ENCODE measurements at places on chromosomes 3 and 15.

DNA sequence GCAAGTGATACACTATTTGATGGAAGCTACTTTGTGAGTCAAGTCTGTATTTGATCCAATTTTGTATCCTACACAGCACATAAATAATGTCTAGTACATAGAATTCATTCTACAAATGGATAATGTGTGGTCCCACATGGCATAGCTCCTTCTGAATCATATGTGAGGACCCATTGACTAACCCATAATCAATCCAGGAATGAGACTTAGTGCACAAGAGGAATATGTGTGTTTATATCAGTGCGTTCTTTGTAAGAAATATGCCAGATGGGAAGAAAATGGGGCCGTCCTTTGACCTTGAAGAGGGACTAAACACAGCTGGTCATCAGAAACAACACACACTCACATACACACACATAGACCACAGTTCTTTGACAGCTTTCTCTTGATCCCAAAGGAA, 282.7 kb upstream of the SEMA6D start:
- no peak for DNase-seq

DNA sequence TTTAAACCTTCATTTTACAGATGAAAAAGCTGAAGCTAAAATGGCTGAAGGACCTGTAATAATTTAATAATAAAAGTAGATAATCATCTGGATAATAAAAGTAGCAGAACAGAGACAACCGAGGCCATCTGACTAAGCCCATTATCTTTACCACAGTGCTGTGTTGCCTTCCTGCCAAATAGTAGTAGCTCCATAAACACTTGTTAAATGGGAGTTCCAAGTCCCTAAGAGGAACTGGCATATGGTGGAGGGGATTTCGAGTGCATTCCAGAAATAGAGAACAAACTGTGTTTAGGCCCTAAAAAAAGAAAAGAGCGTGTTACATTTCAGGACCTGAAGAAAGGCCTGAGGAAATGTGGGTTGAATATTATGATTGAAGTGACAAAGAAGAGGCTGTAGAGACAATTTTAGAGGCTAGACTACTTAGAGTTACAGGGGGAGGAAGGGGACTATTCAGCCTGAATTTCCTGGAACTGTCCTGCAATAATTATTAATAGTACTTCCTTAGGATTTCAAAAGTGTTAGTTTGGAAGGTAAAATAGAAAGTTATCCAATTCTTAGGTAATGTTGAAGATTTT, 424.3 kb downstream of the ROBO2 start:
- no peak for DNase-seq

DNA sequence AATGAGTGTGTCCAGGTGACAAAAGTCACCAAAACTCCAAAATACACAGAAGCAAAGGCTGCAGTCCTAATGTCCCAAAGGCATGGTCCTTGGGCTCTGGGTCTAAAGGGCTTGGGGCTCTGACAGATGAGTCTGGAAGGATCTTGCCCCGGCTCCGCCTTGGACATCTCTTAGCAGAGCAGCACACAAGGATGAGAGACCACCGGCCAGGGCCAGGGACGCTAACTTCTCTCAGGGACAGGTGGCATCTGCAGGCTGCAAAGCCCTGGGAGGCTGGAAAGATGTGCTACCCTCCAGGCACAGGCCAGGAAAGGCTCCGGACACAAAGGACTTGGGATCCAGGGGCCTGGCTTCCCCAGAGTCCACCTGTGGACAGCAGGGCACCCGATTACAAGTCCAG, 14.1 kb upstream of the SHISA5 start:
- no peak for DNase-seq

DNA sequence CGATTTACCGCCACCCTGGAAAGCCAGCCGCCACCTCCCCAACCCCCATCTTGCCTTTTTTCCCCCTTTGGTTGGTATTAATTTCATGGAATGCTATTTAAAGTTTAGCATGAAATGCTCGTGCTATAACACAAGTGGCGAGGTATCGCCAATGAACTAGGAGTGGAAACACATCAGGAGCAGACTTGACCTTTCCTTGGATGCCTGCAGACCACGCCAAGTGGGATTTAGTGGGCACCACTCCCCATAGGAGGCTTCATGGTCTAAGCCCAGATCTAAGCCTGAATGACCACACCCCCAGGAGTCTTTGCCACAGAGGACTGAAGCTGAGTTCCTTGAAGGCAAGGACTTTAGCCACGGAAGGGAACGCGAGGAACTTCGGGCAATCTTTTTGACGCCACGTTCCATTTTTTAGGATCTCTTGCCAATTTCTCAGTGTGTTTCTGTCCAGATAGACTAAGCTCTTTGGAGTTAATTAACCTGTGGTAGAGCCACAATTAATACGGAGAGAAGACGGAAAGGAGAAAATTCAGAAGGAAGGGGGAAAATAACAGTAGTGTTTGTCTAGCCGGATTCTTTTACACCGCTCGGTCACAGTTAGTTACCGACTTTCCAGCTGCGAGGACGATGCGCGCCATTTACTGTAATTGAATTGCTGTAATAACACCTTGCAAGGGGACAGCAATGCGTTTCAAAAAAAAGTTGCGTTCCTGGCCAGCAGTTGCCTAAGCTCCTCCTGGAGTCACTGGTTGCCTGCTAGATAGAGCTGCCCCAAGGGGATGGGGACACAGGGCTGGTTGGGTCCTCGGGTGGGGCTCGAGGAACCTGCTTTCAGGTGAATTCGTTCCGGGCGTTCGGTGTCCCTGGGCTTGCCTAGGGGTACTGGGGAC, 37.1 kb downstream of the NR2F2 start:
- DNase-seq = no peak

GRCh38 chr3:104521606-104522336, 844.9 kb upstream of the ALCAM start:
- DNase-seq = no peak

DNA sequence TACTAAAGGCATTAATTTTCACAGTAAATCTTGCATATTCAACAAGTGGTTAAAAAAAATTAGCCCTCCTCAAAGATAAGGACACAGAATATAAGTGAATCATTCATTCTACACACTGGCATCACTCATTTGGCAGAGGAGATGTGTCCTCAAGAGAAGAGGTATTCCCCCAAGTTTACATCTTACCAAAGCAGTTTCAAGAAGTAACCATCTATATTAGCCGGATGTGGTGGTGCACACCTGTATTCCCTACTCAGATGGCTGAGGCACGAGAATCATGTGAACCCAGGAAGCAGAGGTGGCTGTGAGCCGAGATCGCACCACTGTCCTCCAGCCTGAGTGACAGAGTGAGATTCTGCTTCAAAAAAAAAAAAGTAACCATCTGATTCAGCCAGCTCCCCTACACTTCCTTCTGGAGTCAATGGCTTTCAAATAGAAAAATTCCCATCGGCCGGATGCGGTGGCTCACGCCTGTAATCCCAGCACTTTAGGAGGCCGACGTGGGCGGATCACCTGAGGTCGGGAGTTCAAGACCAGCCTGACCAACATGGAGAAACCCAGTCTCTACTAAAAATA, 15.4 kb downstream of the RAF1 start:
- DNase-seq = no peak

- no peak for DNase-seq
Observed at GRCh38 chr3:52917044-52917443, 19.7 kb upstream of the STIMATE start.

GRCh38 chr3:102896851-102897621, 462.2 kb downstream of the ZPLD1 start:
- no peak for DNase-seq

DNA sequence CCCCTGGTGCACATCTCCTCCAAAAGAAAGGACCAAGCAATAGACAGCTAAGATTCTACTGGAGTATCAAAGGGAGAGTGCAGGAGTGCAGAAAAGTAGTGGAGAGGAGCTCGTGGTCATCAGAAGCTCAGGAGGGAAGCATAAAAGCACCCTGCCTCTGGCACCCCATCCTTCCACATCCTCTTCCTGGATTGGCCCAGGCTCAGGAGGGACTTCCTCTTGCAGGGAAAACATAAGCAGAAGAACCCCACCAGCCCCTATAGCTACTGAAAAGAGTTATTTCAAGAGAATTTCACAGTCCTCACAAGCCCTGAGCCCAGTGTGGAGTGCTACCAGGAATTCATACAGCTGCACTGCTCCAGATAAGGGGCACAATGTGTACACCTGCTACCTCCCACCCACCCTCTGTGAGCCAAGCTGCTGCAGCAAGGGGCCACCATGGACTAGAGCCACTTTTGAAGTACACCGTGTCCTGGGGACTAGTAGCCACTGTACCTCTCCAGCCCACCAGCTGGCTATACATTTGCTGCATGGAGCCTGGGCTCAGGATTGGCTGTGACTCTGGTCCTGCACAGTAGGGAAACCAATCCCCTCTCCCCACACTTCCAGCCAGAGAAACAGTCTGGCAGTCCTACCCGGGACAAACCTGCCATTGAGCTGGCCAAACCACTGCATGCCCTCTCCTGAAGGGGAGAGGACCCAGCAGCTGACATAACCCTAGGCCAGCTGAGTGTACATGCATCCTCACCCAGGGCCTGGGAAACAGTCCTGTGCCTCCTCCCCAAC, 43.0 kb downstream of the CD200R1 start:
- no peak for DNase-seq

GRCh38 chr15:55546718-55547117, 38.7 kb upstream of the DNAAF4 start:
- DNase-seq = no peak

- no peak for DNase-seq
Observed at GRCh38 chr15:50953302-50953701, 44.8 kb downstream of the AP4E1 start.

GRCh38 chr3:149969110-149969939, 1.4 kb downstream of the PFN2 start:
- no peak for DNase-seq

DNA sequence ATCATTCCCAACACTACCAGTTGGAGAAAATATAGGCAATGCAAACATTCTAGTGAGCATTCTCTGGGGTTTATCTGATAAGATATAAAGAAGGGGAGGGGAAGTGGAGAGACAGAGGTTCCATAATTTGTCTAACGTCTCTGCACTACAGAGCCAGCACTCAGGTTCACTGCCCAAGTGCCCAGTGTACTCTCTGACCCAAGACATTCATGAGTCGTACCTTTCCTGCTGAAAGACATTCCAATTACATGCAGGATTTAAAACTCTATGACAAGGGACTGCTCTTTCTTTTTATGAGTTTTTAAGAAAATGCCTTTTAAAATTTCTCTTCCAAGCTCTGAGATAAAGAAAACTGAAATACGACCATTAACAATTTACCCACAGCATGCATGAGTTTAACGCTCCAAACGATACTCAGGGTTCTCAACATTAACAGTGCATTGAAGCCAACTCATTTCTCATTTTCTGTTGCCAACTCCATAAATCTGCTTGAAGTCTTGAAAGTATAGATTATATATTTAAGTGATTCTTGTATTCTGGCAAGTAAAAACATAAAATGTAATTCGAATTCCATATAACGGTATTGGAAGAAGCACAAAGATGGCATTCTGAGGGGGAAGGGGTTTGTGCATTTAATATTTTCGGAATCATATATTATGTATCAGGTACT, 193.4 kb downstream of the SUCLG2 start:
- no peak for DNase-seq

GRCh38 chr3:46660543-46661523, 32.6 kb downstream of the ALS2CL start:
- no peak for DNase-seq

DNA sequence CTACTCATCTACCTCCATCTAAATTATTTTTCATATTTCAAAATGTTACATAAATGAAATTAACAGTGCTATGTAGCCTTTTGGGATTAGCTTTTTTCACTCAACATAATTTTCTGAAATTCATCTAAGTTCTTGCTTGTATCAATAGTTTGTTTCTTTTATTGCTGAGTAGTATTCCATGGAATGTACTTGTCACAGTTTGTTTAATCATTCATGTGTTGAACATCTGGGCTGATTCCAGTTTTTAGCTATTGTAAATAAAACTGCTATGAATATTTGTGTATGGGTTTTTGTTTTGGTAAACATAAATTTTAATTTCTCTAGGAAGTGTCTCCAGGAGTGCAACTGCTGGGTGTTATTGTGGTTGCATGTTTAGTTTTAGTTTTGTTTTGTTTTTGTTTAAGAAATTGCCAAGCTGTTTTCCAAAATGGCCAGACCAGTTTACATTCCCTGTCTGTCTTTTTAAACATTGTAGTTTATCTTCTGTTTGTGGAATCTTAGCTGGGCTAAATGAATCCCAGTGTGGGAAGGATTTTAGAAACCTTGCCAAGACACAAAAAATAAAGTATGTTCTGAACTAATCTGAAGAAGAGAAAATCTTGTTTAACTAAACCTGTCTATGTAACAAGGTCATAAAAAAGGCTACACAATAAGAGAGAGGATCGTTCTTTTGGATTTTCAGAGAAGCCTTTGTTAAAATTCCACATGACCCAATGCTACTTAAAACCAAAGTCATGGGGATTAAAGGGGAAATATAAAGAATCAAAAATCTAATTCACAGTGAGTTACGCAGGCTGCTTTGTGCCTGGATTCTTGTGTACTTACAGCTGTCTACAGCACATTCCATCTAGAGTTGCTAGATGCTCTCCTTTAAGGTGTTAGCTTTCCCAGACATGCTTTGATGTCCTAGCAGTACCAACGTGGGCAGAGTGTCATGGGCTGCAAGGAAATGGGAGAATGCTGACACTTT, 129.2 kb upstream of the SUCLG2 start:
- DNase-seq = no peak

DNA sequence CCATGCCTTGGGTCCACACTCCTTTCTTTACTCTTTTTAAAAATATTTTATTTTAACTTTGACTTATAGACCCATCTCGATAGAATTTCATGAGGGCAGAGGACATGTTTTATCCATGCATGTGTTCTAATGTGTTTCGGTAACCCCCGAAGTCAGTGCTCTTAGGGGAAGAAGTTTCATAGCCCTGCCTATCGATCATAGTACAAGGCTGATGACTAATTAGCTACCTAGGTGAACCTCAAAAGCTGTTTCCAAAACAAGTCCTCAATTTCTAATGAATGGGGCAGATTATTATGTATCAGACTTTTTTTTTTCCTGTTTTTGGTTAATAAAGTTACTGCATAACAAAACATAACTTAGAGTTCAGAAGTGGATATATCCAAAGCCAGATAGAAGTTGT, 82.0 kb downstream of the MBNL1 start:
- no peak for DNase-seq

- no peak for DNase-seq
Observed at GRCh38 chr15:36334059-36334458, 245.4 kb upstream of the CDIN1 start.

DNA sequence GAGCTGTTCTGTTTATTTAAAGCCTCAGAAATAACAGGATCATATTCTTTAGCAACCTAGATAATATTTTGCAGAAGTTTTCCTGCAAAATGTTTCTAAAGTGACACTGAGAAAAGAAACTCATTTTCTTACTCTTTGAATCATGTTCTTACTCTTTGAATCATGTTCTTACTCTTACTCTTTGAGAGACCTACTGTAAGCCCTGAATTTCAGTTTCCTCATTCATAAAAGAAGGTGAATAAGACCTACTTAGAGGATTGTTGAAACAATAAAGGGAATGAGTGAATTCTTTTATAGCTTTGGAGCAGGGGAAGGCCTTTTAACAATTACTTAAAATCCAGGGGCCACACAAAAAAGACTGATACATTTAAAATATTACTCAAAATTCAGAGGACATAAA, 221.7 kb upstream of the CMC1 start:
- no peak for DNase-seq

Measured in hypothalamus (tissue), 51 donors.